Activated CD8-positive, alpha-beta memory T cell treated with anti-CD3 and anti-CD28 coated beads for 4 hours (primary cell): ENCODE measurements at places on chromosomes 6 and 20.

- DNase-seq: no peak
These were observed 14.0 kb downstream of the MEI4 start for GRCh38 chr6:77666846-77667245.

GRCh38 chr6:43070028-43070632, 6.0 kb upstream of the PTK7 start:
- DNase-seq: no peak

GRCh38 chr20:58169450-58169849, 59.0 kb downstream of the ANKRD60 start:
- no peak for DNase-seq

DNA sequence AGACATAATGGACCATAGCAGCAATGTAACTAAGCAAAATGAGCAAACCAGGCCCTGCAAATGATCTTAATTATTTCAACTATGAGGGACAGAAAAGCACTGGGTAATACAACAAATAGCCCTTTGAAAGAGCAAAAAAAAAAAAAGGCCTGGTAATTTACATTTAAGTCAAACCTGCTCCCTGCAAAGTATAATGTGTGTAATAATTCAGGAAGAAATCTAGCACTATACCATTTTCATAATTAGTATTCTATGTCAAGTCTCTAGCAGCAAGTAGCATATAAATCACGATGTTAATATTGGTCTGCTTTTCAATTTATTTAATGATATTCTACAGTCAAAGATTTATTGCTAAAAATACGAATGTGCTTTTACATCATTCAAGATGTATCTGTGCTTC, 489.6 kb downstream of the BMP2 start:
- no peak for DNase-seq

GRCh38 chr20:44736170-44737021, 9.3 kb upstream of the KCNK15 start:
- DNase-seq: no peak

DNA sequence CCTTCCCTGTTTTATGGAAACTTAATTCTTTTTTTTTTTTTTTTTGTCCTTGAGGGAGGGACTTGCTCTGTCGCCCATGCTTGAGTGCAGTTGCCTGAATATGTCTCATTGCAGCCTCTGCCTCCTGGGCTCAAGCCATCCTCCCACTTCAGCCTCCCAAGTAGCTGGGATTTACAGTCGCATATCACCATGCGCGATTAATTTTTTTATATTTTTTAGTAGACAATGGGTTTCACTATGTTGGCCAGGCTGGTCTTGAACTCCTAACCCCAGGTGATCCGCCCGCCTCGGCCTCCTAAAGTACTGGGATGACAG, 654 bp downstream of the TMEM14C start:
- no peak for DNase-seq

DNA sequence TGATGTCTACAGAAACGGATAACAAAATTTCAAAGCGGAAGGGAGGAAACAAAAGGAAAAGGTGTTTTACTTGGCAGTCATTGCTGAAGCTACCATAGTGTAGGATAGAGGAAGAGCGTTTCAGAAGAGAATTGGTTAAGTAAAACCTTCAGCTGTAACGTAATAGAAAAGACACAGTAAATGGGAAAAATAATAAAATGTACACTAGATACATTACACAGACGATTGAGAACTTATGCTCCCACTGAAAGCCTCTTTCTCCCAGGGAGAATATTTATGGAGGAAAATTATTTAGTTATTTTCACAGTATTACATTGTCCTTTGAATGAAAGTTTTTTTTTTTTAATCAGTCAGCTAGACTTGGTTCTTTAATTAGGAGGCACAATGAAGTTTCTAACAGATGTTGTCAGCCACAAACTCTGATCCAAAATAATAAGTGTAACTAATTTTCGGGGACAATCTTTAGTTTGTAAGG, 90.7 kb upstream of the PRDM1 start:
- no peak for DNase-seq

GRCh38 chr6:47897247-47897646, 115.4 kb downstream of the OPN5 start:
- no peak for DNase-seq

DNA sequence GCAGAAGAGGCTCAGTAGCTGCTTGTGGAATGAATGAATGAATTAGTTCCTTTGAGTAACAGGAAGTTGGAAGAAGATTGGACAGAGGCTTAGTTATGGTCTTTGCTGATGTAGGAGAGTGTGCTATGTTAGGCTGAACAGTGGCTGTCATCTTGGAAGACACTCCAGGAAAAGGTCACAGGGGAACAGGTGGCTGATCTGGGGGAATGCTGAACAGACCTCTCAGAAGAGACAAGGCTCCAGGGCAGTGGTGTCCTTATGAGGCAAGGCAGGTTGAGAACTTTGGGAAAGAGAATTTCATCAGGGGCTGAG, 62.3 kb downstream of the UTRN start:
- DNase-seq: no peak
